A549 treated with CORT108297 at 1 μM for 4 hours (cell line): ENCODE measurements at places on chromosomes 2 and 18. TPM values are rescaled to one million over a fixed set of nuclear protein-coding genes. Genes with fewer than 3 reads are reported as not detected.

SLC4A5 gene
- total RNA-seq = 0.24 to 0.63 TPM (median 0.42 TPM) in 5 replicates

NAT8 gene
- not detected in 5 replicates for total RNA-seq

CFAP210 gene
- 0.22 to 0.80 TPM (median 0.46 TPM) in 5 replicates for total RNA-seq

ATIC gene
- 205 to 222 TPM (median 213 TPM) in 5 replicates for total RNA-seq
